NCI-H187 treated with DMSO at 0.1 percent for 48 hours (cell line): ENCODE measurements at places on chromosomes 1 and 21.

- DNase-seq: no peak
Measured at GRCh38 chr1:91578320-91579109, 77.9 kb downstream of the CDC7 start.

- DNase-seq: no peak
Measured at GRCh38 chr21:36035381-36035791, 24.9 kb downstream of the SETD4 start.

GRCh38 chr1:2544093-2544874 is 11.9 kb upstream of the TNFRSF14 start:
- DNase-seq: no peak

- no peak for DNase-seq
Measured at GRCh38 chr1:92363401-92363800, 64.5 kb downstream of the RPAP2 start.

DNA sequence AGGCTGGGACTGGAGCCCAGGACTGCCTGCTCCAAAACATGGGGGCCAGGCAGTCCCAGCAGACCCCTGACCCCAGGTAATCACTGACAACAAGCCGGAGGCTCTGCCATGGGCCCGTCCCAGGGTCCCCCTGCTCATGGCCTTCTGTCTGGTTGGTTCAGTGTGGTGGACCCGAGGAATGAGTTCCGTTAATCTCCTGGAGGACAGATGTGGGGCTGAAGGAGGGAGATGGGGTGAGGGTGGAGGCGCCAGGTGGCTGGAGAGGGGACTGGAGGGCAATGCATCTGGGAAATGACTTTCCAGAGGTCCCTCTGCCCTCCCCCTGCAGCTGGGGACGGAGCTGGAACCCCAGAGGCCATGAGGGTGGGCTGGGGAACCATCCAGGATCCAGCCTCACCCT is 103.2 kb downstream of the EBNA1BP2 start:
- DNase-seq: no peak

- DNase-seq: no peak
Measured at GRCh38 chr1:66276218-66276617, 257.7 kb upstream of the SGIP1 start.

DNA sequence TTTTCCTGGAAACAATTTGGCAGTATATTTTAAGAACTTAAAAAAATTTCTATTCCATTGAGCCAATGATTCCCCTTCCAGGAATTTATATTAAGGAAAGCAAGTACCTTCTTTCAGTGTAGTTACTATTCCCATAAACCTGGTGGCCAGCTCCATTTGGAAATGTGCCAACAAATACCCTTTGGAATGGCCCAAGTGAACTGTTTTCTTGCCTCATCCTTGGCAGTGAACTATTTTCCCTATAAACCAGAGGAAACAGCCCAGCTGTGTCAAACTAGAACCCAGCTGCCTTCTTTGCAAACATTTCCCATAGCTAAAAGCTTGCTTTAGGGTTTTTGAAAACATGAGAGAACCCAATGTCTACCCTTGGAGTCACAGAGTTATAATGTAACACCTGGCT is 496.9 kb downstream of the NEGR1 start:
- no peak for DNase-seq

DNA sequence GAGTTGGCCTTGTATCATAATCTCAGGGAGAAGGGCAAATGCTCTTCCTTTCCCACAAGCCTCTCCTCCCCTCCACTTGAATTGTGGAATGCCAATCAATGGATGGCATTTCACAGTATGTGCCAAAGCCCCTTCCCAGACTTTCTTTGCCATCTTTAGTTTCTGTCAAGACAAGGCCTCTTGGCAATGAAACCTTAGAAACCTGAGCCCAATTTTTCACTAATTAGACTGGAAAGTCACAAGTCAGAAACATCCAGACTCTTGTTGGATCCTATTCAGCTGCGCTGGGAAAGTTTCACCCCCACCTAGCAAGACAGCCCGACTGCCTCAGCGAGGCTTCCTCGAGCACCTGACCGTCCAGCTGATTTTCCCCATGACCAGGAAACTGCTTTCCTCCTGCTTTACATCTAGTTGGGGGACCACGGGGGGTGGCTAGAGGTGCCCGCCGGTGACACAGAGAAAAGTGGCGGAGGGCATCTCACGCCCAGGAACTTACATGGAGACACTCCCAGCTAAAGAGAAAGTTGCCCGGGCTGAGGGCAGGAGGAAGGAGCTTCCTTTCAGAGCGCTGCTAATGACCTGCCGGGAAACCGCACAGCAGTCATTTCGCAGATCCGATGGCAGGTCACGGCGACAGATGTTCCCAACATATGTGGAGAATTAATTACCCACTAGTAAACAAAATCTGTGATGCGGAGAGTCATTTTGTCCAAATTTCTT is 302.6 kb upstream of the RRP15 start:
- no peak for DNase-seq

- DNase-seq: no peak
Measured at GRCh38 chr1:66240491-66241484, 293.2 kb upstream of the SGIP1 start.

- no peak for DNase-seq
Measured at GRCh38 chr1:62637392-62638105, 40.2 kb downstream of the ANGPTL3 start.

- no peak for DNase-seq
Measured at GRCh38 chr1:153849487-153850185, 73.1 kb downstream of the GATAD2B start.

- no peak for DNase-seq
Measured at GRCh38 chr1:191174298-191174697, 696.6 kb upstream of the BRINP3 start.

DNA sequence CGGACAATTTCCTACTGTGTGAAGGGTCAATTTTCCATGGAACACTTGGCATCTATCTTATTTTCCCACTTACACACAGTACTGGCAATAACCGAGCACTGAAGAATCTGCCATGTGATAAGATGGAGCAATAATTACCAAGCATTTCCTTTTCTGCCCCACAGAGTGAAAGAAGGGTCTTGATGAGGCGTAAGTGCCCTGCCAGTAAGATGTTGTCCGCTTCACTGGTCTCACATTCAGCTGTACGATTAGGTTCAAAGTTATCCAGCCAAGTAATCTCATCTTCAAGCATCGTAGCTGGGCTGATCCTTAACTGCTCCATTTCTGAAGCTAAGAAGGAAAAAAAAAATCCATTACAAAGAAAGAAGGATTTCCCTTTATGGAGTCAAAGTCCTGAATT is 67.8 kb downstream of the PCSK9 start:
- DNase-seq: no peak

GRCh38 chr1:13948888-13949391 is 249.0 kb downstream of the PRDM2 start:
- no peak for DNase-seq

DNA sequence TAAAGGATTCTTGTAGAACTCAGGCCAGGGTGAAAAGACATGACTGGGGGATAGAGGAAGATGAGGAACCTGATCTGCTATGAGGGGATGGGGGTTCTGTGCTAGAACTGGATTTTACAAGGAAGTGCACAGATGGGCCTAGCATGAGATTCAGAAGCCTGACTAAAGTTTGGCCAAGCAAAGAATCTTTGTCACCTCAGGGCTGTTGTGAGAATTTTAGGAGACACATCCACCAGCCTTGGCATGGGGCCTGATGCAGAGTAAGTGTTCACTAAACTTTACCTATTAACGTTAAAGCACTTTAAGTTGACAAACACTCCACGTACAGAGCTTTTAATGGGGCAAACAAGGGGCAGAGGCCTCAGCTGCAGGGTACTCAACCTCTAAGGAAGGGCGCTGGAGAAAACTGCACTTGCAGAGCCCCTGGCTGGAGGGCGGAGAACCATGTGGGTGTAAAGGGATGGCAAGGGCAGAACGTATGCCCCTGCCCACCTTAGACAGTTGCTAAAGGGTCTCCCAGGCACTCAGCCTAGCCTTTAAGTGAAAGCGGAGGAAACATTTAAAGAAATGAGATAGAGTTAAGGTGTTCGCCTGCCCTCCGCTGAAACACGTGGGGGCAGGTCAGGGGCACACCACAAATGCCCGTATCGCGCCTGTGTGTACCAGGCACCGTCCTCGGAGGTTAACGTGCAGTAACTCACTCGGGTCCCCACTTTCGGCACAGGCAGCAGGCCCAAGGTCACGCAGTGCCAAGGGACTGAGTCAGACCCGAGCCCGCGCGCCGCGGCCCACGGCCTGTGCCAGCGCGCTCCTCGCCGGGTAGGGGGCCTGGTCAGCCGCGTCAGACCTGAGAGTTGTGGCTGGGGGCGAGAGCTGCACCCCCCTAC is 990 bp upstream of the MRPS6 start:
- no peak for DNase-seq

DNA sequence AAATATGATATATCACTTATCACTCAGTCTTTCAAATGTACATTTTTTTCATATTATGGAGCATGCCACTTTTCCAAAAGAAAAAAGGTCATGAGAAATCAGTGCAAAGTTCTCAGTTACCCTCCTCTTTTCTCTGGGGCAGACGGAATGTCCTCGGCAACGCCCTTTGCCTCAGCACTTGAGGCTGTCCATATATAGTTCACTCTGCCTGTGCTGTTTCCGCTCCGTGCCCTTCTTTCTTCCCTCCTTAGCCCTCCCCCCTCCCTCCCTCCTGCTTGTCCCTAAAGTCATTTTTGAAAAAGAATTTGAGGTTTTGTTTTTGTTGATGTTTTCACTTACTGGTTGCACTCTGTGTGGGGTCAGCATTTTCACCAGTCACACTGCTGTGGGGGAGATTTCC is 5.4 kb downstream of the BARHL2 start:
- no peak for DNase-seq

DNA sequence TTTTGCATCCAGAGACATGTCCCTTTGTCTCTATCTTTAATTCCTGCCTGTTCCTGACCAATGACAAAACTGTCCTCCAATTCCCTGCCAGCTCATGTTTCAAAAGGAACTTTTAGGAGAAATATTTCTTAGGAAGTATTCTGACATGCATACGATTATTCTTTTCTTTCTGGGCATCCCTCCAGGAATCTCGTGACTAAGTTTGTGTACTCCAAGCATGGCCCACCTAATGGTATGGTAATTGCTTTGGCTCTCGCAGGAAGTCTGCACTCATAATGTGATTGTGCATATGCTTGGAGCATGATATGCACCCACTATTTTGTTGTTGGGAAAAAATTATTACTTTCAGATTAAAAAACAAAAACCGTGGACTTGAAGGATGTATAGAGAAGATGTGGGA is 256.4 kb downstream of the PRDM2 start:
- DNase-seq: no peak

DNA sequence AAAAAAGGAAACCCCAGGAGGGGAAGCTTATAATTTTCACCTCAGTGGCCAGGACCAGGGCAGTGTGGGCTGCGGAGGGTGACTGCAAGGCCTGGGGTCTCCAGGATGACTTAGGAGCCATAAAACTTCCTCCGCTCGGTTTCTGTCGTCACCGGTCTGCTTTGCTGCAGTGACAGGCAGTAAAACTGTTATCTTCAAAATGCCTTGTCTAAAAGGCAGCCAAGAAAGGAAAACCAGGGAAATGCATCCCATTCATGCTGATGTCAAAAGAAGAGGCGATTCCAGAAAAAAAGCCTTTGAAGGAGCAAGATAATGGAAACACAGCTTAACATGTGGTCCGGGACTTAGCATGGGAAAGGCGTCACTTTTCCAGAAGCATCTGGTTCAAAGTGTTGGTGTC is 42.0 kb downstream of the COL6A1 start:
- no peak for DNase-seq

DNA sequence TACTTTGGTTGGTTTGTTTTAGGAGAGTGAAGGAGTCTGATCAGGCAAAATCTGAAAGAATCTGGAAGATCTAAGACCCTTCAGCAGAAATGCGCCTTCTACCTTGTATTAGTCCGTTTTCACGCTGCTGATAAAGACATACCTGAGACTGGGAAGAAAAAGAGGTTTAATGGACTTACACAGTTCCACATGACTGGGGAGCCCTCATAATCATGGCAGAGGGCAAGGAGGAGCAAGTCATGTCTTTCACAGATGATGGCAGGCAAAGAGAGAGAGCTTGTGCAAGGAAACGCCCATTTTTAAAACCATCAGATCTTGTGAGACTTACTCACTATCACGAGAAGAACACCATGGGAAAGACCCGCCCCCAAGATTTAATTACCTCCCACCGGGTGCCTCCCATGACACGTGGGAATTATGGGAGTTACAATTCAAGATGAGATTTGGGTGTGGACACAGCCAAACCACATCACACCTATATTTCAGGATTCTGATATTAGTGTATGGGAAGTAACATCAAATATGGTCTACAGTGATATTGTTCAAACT is 99.3 kb downstream of the GLUL start:
- DNase-seq: no peak

- DNase-seq: no peak
Measured at GRCh38 chr1:226038661-226039060, 23.9 kb upstream of the H3-3A start.
